ENCODE measurements at places on chromosomes 5 and 9. TPM values are rescaled to one million over a fixed set of nuclear protein-coding genes. Genes with fewer than 3 reads are reported as not detected.

IL5 gene
- total RNA-seq: not detected

GCNT4 gene
- total RNA-seq: 0.06 TPM

AGXT2 gene
- total RNA-seq: not detected

IFNA13 gene
- total RNA-seq: not detected

PTGR1 gene
- 554 TPM for total RNA-seq

TAF11L13 gene
- total RNA-seq: not detected

OR1Q1 gene
- not detected for total RNA-seq
